ENCODE measurements at places on chromosomes 12 and 14.

DNA sequence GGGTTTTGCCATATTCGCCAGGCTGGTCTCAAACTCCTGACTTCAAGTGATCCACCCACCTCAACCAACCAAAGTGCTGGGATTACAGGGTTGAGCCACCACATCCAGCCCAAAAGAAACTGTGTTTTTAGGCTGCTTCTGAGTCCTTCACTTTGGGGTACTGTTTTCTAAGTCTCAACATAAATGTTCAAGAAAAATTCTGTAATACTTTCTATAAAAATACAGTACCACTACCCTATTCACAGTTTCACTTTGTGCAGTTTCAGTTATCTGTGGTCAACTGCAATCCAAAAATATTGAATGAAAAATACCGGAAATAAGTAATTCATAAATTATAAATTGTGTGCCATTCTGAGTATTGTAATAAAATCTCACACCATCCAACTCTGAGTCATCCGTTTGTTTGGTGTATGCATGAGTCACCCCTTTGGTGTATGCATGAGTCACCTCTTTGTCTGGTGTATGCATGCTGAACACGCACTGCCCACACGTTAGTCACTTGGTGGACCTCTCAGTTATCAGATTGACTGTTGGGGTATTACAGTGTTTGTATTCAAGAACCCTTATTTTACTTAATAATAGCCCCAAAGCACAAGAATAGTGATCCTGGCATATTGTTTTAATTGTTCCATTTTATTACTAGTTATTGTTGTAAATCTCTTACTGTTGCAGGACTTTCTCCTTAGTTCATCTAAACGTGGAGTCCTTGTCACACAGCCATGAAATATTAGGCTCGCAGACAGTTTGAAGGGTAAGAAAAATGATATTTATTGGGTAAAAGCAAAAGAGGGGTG lies 190.2 kb downstream of the FSCB start:
- DNase-seq = no peak

DNA sequence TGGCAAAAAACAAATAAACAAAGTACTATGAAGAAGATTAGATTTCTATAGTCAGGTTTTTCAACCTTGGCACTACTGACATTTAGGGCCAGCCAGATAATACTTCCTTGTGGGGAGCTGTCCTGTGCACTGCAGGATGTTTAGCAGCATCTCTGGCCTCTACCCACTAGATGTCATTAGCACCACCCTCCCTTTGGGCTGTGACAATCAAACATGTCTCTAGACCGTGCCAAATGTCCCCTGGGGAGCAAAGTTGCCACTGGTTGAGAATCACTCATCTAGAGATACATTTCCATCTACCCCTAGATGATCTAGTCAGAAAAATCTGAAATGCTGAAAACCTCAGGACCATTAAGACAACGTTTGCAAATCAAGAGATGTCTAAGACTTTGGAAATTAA lies 29.9 kb downstream of the SRRM4 start:
- DNase-seq = no peak

DNA sequence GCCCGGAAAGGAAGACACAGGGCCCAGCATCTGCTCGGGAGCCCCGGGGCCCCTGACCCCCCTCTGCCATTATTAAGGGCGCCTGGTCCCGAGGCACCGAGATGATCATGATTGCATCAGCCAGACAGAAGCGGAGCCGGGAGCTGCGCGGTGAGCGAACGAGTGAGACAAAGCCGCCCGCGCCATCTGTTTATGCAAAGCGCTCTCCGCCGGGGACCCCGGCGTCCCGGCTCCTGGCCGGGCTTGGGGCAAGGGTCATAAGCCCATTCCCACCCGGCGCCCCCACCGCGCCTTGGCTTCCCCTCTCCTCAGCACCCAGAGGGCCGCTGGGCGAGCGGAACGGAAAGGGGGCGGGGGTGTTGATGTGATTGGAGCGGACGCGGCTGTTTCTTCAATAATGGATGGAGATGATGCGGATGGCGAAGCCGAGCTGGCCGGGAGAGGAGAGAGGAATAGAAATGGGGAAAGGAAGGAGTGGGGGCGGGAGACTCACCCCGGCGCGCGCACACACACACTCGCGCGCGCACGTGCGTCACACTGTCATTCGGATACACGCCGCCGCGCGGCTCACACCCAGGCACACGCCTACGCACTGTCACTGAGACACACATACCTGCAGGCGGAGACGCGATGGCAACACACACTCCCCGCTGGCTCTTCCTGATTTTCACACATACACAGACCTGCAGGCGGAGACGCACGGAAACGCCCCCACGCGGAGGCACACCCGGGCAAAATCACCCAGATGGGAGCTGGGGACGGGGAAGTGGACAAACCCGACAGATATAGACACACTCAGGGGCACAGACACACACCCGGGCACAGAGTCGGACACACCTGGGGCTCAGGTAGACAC lies 10.7 kb downstream of the STAC3 start:
- DNase-seq = no peak

DNA sequence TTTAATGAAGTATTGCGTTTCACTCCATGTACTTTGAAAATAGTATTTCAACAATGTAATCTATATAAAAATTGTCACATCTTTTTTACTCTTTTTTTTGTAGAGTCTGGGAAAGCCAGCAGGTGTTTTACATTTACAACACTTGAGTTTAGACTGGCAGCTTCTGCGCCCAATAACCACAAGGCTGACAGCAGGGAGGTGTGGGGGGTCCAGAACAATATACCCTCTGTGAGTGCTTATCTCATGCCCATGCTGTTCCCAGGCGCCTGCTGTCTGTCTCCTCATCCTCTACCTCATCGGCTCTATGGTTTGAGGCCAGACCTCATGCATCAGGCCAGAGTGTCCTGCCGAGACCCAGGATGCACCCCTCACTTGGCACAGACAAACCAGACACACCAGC lies 24.9 kb downstream of the FBRSL1 start:
- no peak for DNase-seq
